Right cardiac atrium (tissue), 5 donors: ENCODE measurements at places on chromosomes 16 and 17. TPM values are rescaled to one million over a fixed set of nuclear protein-coding genes. Genes with fewer than 3 reads are reported as not detected.

GRCh38 chr17:8892338-8892690 lies 24.8 kb upstream of the PIK3R6 start:
- DNase-seq: no peak

DNA sequence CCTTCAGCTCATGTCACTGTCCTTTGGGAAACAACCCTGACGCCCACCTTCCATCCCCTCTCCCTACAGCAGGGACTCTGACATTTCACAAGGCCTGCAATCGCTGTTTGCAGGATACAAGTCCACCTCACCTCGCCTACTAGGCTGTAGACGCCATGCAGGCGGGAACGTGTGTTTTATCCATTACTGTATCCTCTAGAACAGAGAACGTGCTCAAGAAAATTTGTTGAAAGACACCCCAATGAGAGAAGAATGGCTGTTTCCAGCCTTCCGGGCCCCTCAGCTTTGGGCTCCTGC lies 1.5 kb upstream of the TTYH2 start:
- no peak for DNase-seq

DNA sequence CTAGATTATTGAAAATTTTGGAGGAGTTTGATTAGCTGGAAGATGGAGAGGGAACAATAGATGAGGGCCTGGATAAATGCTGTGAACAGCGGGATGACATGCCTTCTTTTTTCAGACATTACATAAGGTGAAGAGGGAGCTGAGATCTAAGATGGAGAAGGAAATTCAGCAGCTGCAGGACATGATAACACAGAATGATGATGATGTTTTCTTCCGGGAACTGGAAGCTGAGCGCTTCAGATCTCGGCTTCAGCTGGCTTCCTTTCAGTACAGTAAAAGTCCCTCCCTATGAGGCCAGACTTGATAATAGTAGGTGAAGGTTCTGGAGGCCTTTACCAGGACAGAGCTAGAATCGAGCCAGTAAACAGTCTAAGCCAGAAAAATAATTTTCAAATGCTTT lies 30.7 kb downstream of the CEP95 start:
- no peak for DNase-seq

DNA sequence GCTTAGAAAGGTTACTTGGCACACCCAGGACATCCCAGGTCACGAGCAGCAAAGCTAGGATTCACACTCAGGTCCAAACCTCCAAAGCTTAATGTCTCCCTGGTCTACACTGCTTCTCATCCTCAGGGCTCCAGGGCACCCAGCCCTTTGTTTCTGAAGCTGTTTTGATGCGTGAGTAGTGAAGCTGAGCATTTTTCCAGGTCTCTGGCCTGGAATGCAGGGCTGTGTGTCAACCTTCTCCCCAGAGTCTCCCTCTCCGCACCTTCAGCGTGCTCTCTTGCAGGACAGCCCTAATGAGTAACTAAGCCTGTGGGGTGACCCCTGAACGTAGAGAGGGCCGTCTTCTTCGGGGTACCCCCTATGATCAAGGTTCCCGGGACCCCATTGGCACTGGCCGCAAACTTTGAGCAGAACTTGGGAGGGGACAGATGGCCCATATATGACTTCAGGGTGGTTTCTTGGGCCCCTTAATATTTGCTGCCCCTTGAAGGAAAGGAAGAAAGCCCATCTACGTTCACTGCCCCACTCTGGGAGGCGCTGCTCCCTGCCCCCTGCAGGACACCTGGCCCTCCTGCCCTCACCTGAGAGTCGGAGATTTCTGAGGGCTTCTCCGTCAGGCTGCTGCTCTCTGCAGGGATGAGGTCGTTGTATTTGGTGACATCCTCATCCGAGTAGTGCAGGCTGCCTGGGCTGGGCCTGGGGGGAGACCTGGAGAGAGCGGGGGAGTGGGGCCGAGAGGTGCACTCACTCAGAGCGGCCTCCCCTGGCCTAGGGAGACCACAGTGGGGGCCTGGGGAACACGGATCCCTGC lies 36.4 kb upstream of the CDC42EP4 start:
- no peak for DNase-seq

- DNase-seq: no peak
Measured at GRCh38 chr16:87924041-87924810, 12.1 kb downstream of the CA5A start.

- no peak for DNase-seq
Measured at GRCh38 chr17:65364438-65364837, 197.0 kb downstream of the AXIN2 start.

- DNase-seq: no peak
Measured at GRCh38 chr17:68497885-68498319, 14.3 kb upstream of the PRKAR1A start.

DNA sequence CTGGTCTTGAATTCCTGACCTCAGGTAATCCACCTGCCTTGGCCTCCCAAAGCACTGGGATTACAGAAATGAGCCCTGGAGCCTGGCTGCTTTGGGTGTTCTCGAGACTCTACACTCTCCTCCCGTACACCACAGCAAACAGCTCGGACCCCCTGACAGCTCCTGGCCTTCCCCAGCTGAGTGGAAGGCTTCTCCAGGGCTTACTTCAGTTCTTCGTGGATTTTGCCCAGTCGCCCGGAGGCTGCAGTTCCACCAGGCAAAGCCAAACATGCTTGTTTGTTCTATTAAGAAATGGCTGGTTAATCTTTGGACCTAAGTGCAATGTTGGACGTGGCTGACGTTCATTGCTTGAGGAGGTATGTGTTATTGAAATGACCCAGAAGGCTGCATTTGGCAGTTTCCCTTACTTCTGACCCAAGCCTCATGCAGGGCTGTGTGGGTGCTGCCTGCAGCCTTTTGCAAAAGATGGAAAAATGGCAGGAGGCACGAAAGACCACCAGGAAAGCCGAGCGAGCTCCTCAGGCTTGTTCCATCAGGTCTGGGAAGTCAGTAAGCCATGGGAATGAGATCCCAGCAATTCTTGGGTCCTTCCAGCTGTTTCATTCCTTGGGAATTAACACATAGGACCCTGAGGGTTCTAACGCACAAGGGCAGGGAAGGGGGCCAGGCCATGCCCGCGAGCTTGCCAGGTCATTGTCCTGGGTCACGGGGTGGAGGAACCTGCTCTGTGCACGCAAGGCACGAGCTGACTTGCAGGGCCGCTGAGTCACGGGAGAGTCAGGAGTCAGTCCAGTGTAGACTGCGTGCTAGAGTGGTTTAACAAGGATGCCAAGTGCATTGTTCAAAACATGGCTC lies 23.9 kb upstream of the KLHDC4 start:
- no peak for DNase-seq

- DNase-seq: peak; percentile 69
Measured at GRCh38 chr17:75834928-75835653, 9.1 kb downstream of the UNC13D start.

DNA sequence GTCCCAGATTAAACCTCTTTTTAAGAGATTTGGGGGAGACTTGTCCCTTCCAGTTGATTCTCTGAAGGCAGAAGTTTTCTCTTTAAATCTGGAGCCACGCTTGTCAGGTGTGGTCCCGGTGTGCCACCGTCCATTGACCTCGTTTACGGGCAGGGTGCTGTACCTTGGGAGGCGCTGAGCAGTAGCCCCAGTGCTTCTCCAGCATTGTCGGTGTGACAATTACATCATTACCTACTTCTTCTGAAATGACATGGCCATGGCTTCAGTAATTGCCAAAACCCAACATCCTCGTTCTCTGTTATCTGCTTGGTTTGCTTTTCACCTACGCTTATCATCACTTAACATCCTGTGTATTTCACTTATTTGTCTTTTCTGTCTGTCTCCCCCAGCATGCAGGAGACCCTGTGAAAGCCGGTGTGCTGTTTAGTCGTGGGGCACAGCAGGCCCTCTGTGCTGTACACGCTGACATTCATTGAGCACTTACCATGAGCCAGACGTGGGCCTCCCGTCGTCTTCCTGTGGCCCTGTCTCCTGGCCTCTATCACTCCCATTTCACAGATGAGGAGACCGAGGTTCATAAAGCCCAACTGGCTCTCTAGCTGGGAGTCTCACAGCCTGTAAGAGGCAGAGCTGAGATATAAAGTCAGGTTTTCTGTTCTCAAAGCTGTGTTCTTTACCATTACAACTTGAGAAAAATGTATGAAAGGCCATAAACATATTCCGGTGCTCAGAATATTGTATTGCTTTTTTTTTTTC lies 143.9 kb downstream of the CMIP start:
- no peak for DNase-seq

GRCh38 chr17:78888941-78889518 lies 14.0 kb downstream of the CEP295NL start:
- no peak for DNase-seq

ZMYND15 gene
- polyA plus RNA-seq: 0.23 TPM

PMM2 gene
- 10.7 TPM for polyA plus RNA-seq

MGAT5B gene
- polyA plus RNA-seq: 0.05 TPM

CD300LB gene
- polyA plus RNA-seq: 0.09 TPM

ANKRD40CL gene
- polyA plus RNA-seq: not detected

TUBB3 gene
- 2.1 TPM for polyA plus RNA-seq
